Retinal pigment epithelial cell (primary cell): ENCODE measurements at places on chromosomes 16 and 17.

DNA sequence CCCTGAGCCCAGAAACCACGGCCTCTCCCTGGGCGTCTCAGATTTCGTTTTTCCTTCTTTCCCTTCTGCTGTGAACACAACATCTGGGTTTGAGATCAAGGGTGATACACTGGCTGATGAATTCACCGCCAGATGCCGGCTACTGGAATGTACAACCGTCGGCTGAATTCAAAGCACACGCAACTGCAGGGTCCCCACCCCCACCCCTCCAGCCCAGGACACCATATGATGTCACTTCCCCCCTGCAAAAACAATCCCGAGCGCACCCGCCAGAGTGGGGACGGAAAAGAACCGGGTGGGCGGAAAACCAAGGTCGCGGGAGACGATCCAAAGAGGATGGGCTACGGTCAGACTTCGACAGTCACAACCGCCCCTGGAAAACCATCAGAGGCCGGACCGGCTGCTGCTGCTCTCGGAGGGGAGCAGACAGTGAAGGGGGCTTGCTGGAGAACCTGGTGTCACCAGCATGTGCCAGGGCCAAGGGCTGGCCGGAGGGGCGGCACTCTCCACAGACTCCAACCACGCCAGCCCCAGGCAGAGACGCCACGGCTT lies 23.3 kb downstream of the CEP295NL start:
- no peak for DNase-seq

DNA sequence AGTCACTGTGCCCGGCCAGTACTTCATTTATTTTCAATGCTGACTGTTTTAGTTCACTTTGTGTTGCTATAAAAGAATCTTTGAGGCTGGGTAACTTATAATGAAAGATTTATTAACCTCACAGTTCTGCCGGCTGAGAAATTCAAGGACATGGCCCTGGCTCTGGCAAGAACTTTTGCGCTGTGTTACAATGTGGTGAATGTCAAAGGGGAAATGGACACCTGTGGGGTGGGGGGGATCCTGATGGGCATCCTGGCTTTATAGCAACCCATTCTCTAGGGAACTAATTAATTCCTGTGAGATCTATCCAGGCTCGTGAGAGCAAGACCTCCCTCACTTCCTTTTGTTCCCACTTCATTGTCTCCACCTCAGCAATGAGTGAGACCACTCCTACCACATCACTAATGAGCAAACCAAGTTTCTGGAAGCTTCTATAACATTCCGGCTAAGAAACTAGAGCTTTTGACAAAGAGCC lies 17.1 kb upstream of the CDH3 start:
- no peak for DNase-seq

DNA sequence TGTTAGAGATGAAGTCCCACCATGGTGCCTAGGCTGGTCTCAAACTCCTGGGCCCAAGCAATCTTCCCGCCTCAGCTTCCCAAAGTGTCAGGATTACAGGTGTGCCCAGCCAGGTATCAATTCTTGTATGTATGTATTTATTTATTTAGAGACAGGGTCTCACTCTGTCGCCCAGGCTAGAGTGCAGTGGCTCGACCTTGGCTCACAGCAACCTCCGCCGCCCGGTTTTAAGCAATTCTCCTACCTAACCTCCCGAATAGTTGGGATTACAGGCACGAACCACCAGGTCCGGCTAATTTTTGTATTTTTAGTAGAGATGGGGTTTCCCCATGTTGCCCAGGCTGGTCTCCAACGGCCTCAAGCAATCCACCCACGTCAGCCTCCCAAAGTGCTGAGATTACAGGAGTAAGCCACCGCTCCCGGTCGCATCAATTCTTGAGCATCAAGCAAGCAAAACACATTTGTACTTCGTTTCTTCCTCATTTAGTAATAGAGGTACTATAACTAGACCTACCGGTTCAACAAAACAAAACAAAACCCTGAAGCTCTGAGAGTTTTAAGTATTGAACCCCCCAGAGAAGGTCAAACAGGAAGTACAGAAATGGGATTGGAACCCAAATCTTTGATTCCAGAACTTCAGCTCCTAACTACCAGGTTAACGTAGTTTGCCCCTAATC lies 1.0 kb upstream of the ZNF500 start:
- DNase-seq, result no peak

- no peak for DNase-seq
These were observed 231.9 kb downstream of the SEC14L1 start for GRCh38 chr17:77372444-77373298.

DNA sequence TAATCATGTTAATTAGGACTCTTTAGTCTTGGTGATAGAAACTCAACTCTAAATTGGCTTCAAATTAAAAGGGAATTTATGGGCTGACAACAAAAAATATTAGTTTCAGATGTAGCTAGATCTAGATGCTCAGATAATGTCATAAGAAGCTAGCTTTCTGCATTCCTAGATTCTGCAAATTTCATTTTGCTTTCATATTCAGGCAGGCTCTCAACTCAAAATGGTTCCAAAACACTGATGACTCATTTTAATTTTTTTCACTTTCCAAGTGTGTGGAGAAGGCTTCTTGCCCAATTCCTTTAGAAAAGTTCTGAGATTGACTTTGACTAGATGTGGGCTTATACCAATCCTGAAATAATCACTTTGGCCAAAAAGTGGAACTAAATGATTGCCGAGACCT lies 236.7 kb upstream of the GOT2 start:
- no peak for DNase-seq
